ENCODE measurements at places on chromosomes 6 and 20.
A peak's percentile ranks its signal among the peaks of the same experiment; 100 is the strongest.

GRCh38 chr6:104281370-104281769, 578.3 kb downstream of the HACE1 start:
- DNase-seq = no peak

- no peak for DNase-seq
These were observed 93.2 kb downstream of the PRSS35 start for GRCh38 chr6:83605517-83605916.

- DNase-seq = peak; percentile 33
These were observed 98.3 kb downstream of the SIM1 start for GRCh38 chr6:100366419-100366818.

DNA sequence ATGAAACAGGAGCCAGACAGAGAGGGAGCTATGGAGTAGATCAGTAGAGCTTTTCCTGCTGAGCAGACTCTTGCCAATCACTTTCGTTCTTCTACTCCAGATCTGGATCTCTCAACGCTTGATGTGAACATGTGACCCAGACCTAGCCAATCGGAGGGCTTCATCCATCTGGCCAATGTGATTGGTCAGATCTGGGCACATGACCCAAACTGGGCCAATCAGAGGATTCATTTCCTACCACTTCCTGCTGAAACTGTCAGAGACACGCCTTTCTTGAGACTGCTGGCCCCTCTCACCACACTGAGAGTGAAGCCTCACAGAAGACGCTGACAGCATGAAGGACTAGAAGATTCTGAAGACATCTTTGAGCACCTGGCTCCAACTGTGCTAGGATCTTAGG, 44.2 kb upstream of the ZMYND8 start:
- DNase-seq = peak; percentile 71

DNA sequence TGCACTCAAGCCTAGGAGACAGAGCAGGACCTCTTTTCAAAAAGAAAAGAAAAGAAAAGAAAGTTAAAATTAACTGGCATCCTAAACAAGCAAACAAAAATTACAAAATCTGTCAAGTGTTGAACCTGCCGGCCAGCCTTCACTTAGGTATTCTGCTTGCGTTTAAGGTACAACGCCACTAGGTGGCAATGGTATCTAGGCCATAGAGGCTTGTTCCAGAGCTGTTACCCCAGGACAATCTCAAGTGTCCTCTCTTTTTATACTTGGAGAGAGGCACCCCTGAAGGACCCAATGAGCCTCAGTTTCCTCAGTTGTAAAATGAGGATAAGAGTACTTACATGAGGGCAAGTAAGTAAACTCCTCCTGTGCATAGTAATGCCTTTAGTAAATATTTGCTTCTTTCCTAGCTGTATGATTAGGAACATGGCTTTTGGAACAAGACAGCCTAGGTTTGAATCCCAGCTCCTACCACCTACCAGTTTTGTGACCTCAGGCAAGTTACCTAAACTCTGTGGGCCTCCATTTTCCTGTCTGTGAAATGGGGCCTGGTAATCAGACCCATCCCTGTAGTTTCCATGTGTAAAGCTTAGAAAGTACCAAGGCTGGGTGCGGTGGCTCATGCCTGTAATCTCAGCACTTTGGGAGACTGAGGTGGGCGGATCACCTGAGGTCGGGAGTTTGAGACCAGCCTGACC, 5.8 kb upstream of the PACSIN1 start:
- peak; percentile 32 for DNase-seq
